ENCODE measurements at places on chromosomes 11 and 22.

- no peak for DNase-seq
Observed at GRCh38 chr22:43900206-43900605, 8.4 kb upstream of the PNPLA5 start.

GRCh38 chr11:16917941-16918340, 96.3 kb downstream of the PLEKHA7 start:
- DNase-seq = no peak

GRCh38 chr11:94795476-94796189, 27.5 kb downstream of the AMOTL1 start:
- DNase-seq = no peak

DNA sequence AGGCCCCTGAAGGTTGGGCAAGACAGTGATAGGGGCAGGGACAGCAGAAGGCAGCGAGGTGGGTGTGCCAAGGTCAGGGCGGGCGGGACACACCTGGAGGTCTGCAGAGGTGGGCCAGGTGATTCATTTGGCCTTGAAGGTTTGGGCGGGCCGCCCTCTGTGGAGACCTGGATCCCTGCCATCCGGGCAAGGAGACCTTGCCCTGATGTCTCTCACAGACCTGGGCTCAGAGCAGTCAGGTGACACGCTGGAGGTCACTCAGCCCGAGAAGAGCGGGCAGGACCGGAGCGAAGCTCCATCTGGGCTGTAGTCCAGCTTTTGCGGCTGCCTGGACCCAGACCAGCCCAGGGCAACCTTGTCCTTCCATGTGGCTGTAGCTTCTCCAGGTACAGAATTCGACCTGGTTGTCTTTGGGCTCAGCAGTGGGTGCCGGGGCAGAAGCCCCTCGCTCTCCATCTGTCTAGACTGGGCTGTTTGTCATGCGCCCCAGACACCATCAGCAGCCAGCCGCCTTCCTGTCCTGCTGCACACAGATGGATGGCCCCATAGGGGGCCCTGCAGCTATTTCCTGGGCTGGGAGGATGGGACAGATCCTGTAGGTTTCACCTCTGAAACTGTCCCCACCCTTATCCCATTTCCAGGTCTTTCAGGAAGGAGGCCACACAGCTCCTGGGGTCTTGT, 3.1 kb downstream of the MRGPRG start:
- DNase-seq = no peak

- no peak for DNase-seq
Observed at GRCh38 chr11:73188301-73188700, 29.8 kb upstream of the P2RY2 start.

DNA sequence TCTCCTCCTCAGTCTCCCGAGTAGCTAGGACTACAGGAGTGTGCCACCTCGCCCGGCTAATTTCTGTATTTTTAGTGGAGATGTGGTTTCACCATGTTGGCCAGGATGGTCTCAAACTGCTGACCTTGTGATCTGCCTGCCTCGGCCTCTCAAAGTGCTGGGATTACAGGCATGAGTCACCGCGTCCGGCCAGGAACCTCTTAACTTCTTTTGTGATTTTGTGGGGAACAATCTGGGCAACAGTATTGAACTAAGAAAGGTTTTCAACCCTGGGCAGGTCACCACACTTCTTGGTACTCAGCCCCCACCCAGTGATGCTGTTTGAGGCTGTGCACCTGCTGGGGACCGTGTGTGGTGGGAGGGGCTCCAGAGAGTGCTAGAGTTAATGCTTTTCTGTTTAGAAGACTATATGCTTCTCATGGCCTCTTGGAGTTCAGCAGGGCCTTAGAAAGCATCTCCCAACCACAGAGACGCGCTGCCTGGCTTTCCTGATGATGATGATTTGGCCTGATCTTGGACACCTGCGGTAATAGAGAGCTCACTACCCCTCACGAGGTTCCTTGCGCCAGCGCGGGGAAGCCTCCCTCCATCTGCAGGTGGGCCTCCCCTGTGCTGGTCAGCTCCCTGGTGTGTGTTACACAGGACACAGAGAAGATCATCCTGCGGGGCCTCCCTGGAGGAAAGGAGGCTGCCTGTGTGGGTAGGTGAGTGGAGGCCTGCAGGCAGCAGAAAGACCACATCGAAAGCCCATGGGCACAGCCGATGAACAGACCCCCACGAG, 1.2 kb downstream of the DENND6B start:
- no peak for DNase-seq

DNA sequence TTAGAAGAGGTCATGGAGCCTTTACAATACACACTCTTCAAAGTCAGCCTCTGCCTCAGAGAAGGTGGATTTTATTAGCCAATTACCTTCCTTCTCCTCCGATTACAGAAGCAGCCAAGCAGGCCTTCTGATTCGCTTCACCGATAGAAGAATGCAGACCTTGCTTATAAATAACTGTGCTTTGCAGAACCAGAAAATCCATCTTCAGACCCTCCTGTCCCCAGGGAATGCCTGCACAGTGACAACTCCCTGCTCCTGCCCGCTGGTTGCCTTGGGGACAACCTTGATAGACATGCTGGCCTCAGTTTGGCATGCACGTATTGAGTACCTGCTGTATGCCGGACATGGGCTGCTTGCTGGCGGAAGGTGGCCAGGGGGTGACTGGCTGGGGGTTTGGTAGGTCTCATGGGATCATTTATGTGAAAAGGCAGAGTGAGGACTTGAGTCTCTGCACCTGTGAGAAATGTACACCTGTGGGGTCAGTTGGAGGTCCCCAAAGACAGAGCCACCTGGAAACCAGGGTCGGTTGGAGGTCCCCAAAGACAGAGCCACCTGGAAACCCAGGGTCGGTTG, 1238.7 kb downstream of the BRD1 start:
- no peak for DNase-seq

- DNase-seq = no peak
Observed at GRCh38 chr11:122721964-122722266, 66.4 kb downstream of the UBASH3B start.

GRCh38 chr11:72613977-72614376, 60.2 kb downstream of the PDE2A start:
- DNase-seq = no peak

GRCh38 chr11:75966537-75967287, 151.7 kb downstream of the UVRAG start:
- DNase-seq = no peak

- no peak for DNase-seq
Observed at GRCh38 chr11:56849852-56850251, 101.4 kb upstream of the OR9G4 start.
